ENCODE measurements at places on chromosomes 6 and 20.
A peak's percentile ranks its signal among the peaks of the same experiment; 100 is the strongest.

DNA sequence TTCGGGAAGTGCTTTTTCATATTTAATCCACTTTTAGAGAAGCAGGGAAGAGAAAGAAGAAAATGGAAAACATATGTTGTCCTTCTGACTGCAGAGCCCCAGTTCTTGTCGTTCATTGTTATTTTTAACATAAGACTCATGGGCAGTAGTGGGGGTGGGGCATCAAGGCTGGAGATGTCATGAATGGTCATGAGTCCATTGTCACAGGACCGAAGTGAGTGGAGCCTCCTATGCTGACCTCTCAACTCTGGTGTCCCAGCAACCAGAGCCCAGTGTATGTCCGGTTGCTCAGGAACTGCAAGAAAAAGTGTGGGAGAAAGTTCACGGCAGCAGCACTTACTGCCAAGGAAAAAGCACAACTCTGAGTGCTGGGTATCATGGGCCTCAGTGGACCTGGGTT is 108.6 kb downstream of the BANF2 start:
- DNase-seq, result peak; percentile 8

DNA sequence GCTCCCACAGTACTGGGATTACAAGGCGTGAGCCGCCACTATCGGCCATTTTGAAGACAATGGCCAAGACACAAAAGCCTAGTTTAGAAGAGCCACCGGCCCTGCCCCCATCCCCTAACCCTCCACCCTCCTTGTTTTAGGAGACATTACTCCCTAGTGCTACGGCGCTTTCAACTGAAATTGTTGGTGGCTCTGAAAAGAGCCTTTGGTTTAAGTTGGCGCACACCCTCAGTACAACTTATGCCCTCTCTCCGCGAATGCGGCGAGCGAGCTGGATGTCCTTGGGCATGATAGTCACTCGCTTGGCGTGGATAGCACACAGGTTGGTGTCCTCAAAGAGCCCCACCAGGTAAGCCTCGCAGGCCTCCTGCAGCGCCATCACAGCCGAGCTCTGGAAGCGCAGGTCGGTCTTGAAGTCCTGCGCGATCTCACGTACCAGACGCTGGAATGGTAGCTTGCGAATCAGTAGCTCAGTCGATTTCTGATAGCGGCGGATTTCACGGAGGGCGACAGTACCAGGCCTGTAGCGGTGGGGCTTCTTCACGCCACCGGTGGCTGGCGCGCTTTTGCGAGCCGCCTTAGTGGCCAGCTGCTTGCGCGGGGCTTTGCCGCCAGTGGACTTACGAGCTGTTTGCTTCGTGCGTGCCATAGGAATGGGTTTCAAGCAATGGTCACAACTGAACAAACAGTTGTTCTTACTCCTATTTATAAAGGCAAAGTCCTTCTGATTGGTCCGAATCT is 114.9 kb upstream of the BTN3A2 start:
- no peak for DNase-seq

DNA sequence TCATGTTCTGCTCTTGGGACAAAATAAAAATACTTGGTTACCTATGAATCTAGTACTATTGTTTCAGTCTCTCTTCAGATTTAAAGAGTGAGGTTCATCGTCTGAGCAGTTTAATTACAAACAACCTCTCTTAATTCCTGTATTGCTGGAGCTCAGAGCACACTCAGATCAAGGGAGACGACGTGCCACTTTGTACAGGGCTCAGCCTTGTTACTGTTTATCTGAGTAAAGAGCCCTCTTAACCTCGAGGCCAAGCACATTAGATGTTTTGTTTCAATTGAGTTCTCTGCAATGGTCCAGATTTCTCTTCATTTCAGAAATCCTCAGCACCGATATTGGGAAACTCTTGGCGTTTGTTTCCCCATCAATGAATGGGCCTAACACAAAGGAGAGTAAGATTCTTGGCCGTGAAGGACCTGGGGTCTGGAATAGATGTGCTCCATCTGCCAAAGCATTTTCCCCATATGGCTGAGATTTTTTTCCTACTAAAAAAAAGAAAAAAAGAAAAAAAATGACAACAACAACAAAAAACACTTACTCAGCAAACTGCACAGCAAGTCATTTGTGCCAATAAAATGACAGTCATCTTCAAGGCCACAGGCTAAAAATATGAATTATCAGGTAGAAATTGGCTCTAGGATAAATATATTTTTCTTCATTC is 82.6 kb upstream of the CCN6 start:
- no peak for DNase-seq

DNA sequence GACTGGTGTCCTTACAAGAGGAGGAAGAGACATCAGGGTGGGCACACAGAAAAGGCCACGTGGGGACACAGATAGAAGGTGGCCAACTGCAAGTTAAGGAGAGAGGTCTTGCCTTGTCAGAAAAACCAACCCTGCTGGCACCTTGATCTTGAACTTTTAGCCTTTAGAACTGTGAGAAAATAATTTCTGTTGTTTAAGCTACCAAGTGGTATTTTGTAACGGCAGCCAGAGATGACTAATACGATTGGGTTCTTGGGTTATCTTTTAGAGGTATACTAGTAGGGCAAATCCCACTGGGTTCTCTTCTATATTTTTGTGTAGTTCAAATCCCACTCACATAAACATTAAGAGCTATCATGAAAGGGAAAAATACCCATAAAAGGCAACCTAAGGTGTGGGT is 31.9 kb upstream of the ZBTB24 start:
- DNase-seq, result no peak

DNA sequence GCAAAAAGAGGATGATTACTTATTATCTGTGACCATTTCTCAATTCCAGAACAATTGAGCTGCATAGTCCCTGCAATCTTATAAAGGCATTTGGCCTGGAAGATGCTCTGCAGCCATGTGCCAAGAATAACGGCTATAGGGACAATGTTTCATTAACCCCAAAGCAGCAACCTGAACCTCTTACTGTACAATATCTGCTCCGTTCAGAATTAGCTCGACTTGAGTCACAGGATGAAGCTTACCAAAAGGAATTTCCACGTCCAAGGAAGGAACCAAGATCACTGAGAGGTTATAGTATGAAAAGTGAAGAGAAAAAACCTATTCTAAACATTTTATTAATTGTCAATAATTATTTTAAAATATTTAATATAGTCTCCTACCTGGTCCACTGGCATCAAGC is 167.3 kb upstream of the GMDS start:
- peak; percentile 37 for DNase-seq

- no peak for DNase-seq
Measured at GRCh38 chr20:15794409-15794808, 778.8 kb downstream of the KIF16B start.

DNA sequence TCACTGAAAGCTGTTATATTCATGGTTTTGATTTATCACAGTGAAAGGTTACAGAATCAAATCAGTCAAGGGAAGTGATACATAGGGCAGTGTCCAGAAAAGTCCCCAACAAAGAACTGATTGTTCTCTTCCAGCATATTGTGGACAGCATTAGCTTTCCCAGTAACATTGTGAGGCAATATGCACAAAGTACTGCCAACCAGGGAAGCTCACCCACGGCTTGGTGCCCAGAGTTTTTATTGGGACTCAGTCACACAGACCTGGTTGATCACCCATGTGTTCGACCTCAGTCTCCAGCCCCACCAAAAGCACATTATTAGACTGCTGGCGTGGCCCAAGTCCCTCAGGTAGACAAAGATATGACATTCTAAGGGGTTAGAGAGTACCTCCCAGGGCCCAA is 76.0 kb downstream of the LCA5 start:
- DNase-seq, result no peak

- no peak for DNase-seq
Measured at GRCh38 chr6:30970946-30971345, 12.6 kb upstream of the MUC21 start.

DNA sequence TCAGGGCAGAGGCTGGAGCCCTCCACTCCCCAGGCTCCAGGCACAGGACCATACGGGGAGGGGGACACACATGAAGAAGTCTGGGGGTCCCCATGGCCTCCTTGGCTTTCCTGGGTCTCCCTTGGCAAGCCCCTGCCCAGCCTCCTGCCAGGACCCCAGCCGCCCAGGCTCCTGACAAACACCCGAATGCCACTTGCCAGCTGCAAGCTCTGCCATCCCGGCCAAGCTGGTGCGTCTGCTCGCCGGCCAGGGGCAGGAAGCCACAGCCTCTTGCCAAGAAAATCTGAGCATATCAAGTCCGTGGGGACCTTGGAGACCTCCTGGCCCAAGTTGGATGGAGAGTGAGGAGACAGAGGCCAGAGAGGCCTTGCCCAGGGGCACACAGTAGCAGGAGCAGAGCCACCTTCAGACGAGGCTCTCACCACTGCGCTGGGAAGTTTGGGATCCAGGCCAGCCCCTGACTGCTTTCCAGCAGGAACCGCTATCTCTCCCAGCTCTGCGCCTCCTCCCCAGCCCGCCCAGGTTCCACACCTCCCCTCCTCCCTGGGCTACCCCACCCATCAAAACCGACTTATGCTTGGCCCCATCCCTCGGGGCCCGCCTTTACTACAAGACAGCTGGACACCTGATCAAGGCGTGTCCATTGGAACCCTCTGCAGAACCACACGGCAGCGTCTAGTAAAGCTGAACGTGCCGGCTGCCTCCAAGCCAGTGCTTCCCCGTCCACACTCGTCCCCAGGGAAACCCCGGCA is 80.2 kb downstream of the GRM4 start:
- no peak for DNase-seq

DNA sequence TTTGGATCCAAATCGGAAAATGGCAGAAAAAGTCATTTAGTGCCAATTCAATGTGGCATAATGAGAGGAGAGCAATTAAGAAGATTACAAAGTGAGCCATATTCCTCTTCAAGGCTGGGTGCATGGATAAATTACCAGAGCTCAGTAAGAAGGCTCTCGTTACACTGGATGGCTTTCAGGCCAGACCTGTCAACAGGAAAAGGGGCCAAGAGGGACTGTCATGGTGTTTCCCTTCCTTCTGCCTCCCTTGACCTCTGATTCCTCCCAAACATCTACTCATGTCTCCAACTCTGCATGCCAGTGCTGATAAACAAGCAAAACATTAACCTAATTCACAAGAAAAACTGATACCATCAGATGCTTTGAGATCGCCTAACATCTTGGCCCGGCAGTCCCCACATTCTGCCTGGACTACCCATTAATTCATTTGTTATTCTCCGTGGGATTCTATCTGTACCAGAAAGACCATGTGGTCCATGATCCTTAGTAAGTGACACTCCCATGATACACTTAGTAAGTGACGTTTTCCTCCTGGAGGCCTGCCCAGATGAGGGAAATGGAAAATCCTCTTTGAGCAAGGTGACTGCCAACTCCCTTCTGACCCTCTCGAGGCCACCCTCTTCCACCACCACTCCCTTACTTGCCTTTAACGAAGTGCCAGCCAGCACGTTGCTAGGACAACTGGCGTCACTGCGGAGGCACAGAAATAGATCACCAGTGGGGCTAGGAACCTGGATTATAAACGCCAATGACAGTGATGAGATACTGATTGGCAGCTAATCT is 239.2 kb downstream of the GMPR start:
- no peak for DNase-seq

DNA sequence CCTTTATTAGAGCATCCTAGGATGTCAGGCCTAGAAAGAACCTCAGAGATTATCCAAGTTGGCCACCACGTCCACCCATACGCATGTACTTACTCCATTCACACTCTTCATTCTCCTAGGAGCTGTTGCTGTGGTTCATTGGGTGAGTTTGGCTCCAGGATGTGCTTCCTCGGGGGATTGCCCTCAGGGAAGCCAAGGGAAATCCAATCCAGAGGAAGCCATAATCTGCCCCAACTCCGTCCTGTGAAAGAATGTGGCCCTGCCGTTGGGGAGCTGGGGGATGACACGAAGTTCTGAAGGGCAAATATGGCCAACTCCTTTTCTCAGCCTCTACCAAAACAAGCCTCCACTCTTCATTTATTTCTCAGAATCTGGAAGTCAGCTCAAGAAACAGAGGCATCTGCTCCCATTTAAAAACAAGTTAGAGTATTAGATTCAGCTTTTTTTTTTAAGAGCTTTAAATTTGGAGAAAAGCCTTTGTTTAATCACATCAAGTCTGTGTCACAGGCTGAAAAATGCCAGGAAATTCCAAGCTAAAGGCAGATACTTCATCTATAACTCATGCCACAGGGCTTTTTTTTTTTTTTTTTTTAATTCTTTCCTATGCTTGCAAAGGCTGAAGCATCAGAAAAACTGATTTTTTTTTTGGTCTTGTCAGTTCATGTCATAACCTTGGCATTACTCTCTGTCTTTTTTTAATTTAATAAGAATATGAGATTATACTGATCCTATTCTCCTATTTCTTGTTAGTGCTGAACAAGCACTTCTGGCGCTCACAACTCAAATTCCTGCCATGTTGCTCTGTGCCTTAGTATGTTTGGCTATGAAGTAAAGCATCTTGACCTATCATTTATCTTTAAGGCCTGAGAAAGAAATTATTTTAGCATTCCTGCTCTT is 480.9 kb upstream of the MARCKS start:
- peak; percentile 93 for DNase-seq

GRCh38 chr20:13422637-13423036 is 201.6 kb downstream of the ISM1 start:
- no peak for DNase-seq

DNA sequence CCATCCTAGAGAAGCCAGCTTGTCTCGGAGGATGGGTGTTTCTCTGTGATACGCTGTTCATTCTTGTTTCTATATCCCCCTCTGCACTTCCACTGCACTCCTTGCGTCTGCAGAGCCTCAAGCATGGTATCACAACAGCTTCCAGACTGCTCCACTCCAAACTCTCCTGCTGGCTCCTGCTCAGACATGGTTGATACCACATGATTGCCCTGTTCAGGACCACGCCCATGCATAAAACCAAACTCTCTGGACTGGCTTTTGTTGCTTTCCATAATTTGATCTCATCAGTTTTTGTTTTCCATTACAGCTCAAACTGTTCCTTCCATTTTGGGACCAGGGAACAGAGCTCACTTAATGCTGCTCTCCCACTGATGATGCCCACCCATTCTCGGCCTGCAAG is 30.0 kb upstream of the SMIM29 start:
- DNase-seq, result no peak

DNA sequence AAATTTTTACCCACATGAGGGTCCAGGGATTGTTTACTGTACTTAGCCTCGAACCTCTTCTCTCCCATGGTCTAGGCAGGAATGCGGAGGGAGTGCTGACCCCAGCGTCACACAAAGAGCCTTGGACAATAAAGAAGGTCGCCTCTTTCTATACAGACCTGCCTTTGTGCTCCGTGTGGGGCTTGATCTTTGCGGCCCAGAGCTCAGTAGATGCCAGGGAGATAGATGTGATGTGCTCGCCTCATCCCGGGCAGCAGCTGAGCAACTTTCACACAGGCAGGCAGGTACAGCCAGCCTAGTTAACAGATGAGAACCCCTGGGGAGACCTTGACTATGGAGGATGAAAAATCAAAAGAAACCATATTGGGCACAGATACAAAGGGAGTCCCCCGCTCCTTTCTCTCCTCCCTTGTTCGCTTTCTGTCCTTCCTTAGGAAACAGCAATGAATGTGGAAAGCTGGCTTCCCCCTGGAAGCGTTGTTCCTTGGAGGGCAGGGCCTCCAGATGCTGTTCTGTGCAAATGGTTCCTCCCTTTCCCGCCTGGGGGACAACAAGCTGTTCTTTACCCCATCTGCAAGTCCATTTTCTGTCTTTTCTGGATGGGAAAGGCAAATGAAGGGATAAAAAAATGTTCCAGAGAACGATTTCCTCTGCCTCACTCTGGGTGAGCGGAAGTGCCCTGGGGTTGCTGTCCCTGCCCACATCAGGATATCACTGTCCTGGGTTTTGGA is 128.3 kb downstream of the OLIG3 start:
- no peak for DNase-seq

- no peak for DNase-seq
Measured at GRCh38 chr6:78222226-78222625, 569.4 kb downstream of the MEI4 start.

All from fibroblast of skin of left biceps (primary cell).